ENCODE measurements at places on chromosomes 7 and 10. TPM values are rescaled to one million over a fixed set of nuclear protein-coding genes. Genes with fewer than 3 reads are reported as not detected.

The HMX3 gene
- total RNA-seq: 0.82 TPM

The PYROXD2 gene
- 17.6 TPM for total RNA-seq

The EMX2 gene
- 20.0 TPM for total RNA-seq

The BEND7 gene
- total RNA-seq: 19.9 TPM

Measured in metanephros (tissue), 2 donors.